Putamen (tissue), 1 donor: ENCODE measurements at places on chromosomes 12 and 14.

GRCh38 chr12:8860165-8860961 is 37.9 kb downstream of the A2ML1 start:
- peak; percentile 34 for DNase-seq

- peak; percentile 89 for DNase-seq
These were observed 1.0 kb upstream of the SAMD4A start for GRCh38 chr14:54565785-54566409.

DNA sequence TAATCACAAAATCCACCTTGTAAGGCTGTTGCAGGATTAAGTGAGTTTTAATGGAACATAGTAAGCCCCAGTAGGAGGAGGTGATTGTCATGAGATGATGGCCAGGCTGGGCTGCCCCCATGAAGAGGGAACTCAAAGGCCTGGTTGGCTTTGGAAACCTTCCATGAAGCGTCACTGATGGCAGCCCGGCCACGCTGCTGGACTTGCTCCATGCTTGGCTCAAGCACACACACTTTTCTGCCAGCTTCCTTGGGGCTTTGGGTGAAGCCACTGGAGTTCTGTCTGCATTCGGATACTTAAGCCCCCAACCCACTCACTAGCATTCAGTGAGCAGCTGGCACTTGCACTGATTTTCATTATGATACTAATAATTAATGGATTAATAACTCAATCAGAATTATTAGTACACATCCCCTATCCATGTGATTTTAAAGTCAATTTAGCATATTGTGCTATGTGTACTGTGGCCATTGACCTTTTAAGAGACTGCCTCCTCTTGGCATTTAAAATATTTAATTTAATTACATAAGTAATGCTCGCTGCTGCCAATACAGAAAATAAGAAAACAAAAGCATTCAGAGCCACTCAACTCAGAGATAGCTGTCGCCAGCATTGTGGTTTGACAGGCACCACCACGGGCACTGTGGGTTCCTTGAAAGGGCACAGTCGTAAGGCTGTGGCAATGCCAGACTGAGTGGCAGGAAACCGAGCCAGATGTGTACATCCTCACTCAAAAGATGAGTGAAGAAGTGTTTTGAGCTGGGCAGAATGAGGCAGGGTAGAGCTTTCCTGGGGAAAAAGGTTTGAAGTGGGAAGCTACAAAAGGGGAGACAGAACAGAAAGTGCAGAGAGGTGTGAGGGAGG is 15.9 kb downstream of the KRT85 start:
- peak; percentile 52 for DNase-seq

GRCh38 chr14:93587330-93587729 is 156.6 kb downstream of the UNC79 start:
- no peak for DNase-seq

DNA sequence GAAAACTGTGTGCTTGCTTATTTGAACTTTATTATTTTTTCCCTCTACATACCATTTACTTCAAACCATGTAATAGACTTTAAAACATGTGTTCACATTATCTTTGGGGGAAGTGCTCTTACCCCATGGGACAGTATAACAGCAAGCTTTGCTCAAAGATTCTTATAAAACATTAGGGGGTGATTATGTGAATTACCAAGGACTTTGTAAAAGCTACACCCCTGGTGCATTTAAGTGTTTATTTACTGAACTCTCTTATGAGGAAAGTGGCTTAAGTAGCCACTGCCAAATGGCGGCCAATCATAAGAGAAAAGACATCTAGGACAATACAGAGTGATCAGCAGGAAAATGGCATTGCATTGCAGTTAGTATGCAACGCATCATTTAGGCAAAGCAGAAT is 70.3 kb downstream of the CAPZA3 start:
- no peak for DNase-seq
